Stimulated activated CD8-positive, alpha-beta memory T cell treated with anti-CD3 and anti-CD28 coated beads, Interleukin-2, amount 100 ng/mL, for 1 hour (primary cell): ENCODE measurements at places on chromosomes 1 and 21.

DNA sequence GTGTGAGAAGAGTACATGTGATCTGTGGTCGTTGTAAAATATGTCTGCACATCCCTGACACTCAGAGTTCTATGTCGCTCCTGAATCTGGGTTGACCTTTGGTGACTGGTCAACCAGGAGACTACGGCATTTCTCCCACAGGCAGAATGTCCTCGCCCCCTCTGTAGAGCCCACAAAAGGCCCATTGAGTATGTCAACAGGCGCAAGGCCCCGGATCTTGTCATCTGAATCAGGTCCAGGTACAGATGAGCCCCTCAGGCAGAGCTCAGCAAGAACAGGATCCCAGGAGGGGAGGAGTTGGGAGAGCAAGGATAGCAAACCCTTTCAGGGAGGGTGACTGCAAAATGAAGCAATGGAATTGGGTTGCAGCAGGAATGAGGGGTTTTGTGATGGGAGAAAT is 126.5 kb downstream of the MATN1 start:
- DNase-seq: no peak

GRCh38 chr1:15261155-15262002 is 14.4 kb downstream of the FHAD1 start:
- DNase-seq: no peak

DNA sequence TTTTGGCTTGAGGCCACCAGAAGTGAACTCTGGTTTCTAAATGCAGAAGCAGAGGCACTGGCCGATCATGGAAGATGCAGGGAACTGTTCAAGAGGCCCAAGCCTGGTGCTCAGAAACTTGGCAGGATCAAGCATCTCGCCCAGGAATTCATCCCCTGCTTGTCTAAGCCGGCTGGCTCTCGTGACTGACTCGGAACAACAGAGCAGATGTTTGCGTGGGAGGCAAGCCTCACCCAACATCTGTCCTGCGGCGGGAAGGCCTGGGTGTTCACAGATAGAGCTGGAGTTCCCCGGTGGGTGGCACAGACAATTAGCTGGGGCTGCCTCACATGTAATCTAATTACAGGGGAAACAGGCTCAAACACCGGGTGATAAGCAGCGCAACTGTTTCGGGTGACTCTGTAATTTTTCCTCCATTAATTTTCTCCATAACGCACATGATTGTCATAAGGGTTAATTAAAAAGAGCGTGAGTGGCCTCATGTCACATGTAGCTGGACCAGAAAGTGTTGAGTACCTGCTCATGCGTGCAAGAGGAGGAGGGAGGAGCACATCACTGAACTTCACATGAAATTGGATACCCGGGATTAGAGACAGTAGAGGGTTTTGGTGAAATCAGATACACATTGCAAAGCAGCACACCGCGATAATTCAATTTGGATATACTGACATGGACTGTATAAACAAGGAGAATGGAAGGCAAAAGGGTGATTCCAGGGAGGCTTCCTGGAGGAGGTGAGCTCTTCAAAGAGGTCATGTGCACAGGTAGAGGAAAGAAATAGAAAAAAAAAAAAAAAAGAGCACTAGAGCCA is 180.0 kb downstream of the ETS2 start:
- DNase-seq: no peak

DNA sequence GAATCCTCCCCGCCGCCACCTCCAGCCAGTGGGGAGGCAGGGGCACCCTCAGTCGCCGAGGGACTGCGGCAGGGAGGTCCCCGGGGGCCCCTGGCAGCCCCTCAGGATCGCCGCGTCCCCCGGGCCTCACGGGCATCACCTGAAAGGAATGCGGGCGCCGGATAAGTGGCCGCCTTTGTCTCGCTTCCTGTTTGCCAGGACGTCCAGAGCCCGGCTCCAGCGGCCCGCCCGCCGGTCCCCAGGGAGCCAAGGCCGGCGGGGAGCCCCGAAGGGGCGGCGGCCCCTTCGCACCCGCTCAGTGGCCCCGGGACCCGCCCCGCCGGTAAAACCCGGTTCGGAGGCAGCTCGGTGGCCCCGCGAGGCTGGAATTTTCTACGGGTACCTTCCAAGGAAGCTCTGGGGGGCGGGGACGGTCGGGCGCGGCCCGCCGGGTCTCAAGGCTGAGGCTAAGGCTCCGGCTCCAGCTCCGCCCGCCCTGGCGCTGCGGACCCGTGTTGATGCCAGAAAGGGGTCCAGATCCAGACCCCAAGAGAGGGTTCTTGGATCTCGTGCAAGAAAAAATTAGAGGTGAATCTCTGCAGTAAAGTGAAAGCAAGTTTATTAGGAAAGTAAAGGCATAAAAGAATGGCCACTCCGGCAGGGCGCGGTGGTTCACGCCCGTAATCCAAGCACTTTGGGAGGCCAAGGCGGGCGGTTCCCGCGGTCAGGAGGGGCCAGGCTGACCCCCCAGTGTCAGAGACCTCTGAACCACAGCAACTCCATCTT is 12.6 kb downstream of the TINAGL1 start:
- DNase-seq: no peak

GRCh38 chr21:43734928-43735229 is 15.9 kb downstream of the PDXK start:
- DNase-seq: no peak

DNA sequence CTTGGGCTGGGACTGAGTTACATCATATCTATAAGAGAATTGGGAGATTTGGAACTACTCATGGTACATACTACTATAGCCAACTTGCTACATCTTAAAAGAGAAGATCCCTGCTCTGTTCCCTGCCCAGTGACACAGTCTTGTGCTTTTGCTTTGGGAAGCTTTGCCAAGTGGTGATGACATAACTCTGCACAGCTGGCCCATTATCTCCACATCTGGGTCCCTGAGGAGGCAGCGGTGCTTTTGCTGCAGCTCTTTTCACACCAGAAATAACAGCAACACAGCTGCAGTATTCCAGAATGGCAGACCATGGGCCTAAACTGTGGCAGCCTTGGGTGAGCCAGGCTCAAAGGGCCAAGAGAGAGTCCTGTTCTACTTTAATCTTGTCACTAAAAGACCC is 296.0 kb downstream of the HHAT start:
- DNase-seq: no peak

GRCh38 chr1:160420881-160421842 is 20.8 kb downstream of the VANGL2 start:
- DNase-seq: no peak

DNA sequence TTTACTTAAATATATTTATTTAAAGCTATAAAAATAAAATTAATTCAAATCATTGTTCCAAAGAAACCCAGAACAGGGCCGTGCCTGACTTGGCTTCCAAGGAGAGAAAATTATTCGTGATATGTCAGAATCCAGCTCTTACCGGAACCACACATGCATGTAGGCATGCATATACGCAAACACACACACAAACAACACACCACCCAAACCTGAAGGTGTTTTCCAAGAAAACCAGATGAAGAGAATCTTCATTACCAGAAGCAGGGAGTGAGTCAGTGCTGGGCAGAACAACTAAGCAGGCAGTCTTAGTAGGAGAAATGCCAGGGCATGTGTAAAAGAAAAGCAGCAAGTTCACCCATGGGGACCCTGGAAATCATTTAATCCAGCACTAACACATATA is 432.0 kb upstream of the BEND5 start:
- no peak for DNase-seq

GRCh38 chr1:206912445-206913095 is 9.2 kb downstream of the FCMR start:
- no peak for DNase-seq

GRCh38 chr1:41900603-41901444 is 17.9 kb downstream of the HIVEP3 start:
- DNase-seq: no peak

DNA sequence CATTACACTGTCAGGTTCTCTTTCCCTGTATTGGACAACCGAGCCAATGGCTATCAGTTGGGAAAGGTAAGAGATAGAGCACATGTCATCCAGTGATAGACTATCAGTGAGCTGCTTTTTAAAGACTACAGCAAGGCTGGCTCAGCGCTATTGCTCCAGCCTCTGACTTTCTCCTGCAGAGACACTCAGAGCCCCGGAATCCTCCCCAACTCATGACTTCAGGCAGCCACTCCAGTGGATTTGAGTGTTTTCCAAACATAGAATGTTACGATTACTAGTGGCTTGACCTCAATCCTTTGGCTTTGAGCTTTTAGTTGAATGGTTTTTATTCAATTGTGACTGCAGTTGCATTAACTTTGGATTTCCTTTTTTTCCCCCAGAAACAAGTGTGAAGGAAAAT is 331.9 kb downstream of the DISC1 start:
- no peak for DNase-seq

DNA sequence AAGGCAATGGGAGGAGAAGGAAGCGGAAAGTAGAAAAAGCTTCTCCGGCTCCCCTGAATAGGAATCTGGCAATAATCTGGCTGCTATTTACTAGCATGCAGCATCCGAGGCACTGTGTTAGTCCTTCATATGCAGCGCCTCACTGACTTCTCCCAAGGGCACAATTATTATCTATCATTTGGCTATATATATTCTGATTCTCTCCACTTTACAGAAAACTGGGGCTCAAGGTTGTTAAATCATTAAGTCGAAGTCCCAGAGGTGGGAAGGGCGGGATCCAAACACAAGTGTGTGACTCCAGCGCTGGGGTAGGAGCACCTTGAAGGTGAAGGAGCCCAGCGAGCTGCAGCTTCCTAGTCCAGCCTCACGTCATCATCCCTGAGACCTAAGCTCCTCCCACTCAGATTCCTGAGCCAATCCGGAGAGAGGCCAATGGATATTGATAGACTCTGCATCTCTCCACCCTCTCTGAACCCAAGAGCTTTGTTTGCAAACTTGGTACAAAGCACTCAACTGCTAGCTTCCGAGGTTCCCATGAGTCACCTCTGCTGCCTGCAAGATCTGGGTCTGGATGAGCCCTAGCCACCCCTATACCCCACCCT is 16.6 kb upstream of the EYA3 start:
- no peak for DNase-seq

DNA sequence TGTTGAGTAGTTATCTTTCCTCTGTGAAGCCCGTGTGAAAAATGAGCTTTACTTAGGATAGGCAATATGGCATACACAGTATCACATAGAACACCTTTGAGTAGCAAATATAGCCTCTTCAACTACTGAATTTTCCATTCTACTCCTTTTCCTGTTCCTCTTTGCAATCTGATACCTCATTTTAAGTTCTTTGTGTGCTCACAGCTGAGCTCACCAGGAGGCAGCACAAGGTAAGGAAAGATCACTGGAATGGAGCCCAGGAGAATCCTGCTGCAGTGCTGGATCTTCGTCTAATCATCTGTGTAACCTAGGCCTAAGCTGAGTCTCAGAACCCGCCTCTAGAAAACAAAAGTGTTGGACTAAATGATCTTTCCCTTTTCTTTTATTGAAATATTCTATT is 171.0 kb downstream of the LRRC40 start:
- DNase-seq: no peak

DNA sequence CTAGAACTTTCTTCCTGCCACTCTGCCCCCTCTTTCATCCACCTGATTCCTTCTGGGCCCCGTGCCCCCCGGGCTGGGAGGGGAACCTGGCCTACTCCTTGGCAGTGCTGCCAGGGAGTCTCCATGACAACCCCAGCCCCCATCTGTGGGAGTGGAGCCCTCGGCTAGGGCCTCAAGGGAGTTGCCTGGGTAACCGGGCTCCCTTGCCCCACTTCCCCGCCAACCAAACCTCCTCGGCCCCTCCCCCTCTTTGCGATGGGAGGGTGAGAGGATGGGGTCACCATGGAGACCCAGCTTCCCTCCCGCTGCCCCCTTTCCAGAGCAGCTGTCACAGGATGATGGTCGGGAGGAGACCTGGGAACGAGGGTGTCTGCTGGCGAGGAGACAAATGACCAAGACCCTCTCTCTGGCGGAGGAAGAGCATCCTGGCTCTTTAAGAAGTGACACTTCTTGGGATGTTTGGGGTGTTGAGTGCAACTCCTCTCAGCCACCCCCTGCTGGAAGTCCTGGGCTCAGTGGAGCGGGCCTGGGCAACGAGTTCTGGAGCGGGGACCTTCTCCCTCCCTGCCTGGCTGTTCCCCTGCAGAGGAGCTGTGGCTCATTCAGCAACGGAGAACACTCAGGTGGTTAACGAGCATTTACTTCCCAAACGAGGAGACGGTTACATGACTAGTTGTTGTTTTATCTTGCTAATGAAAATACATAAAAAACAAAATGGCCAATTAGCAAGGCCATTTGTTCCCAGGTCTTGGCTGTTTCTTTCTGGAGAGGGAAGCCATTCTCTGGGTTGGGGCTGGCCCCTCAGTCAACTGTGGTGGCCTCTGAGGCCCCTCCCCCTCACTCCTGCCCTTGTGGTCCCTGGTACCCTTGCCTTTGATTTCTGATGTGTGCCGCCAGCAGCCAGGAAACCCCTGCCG is 82.8 kb downstream of the UBIAD1 start:
- DNase-seq: no peak

GRCh38 chr1:199041173-199041914 is 402.5 kb downstream of the PTPRC start:
- DNase-seq: no peak

GRCh38 chr1:9701665-9702064 is 50.1 kb downstream of the PIK3CD start:
- no peak for DNase-seq

GRCh38 chr1:150619576-150620509 is 9.6 kb downstream of the ENSA start:
- no peak for DNase-seq

- no peak for DNase-seq
Observed at GRCh38 chr1:158969166-158969565, 37.8 kb downstream of the PYHIN1 start.

GRCh38 chr1:117093870-117094621 is 27.5 kb downstream of the TRIM45 start:
- no peak for DNase-seq

DNA sequence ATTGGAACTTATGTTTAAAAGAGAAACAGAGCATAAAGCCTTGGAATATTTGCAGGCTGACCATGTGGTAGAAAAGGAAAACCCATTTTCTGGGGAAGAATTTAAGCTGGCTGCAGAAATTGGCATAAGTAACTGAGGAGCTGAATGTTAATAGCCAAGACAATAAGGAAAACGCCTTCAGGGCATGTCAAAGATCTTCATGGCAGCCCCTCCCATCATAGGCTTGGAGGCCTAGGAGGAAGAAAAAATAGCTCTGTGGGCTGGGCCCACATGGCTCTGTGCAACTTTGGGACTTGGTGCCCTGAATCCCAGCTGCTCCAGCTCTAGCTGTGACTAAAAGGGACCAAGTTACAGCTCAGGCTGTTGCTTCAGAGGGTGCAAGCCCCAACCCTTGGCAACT is 51.5 kb downstream of the CTH start:
- no peak for DNase-seq

DNA sequence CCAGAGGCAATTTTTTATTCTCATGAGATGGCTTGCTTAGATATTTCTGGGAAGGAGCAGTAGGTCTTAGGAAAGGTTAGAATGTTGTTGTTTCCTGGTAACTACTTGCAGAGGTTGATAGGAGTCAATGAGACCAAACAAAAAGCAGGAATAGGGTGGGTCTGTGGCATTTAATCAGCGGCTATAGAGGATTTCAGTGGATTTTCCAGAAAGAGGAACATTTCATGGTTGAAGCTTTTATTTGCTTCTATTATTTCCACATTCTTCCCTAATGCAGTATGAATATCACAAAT is 111.3 kb upstream of the PALMD start:
- DNase-seq: no peak

DNA sequence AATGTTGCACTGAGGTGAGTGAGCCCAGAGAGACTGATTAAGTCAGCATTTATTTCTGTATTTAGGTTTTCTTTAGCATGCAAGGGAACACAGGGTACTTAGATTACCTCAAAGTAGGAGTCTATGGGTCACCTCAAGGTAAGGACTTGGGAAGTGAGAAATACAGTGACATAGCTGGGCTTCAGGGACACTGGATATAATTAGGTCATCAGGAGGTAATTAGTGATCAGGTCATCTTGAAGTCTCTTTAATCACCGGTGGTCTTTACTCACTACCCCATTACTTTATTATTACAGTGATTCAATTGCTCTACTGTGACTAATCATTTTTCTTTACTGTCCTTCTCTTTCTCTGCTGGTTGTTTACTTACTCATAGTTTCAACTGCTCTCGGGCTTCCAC is 59.9 kb upstream of the KCNK1 start:
- DNase-seq: no peak
